ENCODE measurements at places on chromosomes 7 and 10.
A peak's percentile ranks its signal among the peaks of the same experiment; 100 is the strongest.

DNA sequence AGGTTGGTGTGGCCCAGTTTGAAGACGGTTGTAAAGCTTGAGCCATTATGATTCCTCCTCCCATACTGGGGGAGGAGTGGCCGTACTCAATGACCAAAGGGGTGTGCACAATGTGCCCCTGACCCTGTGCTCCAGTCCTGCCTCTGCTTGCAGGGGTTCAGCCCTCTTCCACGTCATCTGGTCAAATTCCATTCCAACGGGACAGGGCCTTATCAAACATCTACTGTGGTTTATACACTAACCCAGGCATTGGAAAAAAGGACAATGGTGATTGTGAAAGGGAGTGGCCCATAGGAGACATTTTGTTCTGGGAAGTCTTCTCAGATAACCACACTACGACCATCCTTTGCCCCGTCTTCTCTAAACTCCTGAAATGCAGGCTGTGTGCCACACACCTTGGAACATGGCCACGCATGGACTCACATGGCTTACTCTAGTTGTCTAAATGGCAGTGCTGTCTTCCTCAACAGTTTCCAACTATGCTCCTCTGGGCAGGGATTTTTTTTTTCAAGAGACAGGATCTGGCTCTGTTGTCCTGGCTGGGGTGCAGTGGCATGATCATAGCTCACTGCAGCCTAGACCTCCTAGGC is 103.0 kb downstream of the JCAD start:
- no peak for DNase-seq

GRCh38 chr10:92844746-92845145 is 3.6 kb upstream of the EXOC6 start:
- no peak for DNase-seq

DNA sequence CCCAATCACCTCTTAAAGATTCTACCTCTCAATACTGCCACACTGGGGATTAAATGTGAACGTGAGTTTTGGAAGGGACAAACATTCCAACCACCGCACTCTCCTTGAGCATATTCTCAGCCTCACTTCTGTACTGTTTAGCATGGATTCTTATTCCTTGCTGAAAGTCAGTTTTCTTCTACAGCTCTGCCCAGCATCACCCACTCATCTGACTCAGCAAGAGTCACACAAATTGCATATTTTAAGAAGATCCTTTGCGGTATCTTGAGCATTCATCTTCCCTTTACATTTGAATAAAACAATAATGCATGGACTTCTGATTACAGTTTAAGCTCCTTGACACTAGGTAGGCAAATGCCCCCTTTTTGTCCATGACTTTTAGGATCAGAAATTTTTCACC is 251.6 kb upstream of the MKLN1 start:
- no peak for DNase-seq

DNA sequence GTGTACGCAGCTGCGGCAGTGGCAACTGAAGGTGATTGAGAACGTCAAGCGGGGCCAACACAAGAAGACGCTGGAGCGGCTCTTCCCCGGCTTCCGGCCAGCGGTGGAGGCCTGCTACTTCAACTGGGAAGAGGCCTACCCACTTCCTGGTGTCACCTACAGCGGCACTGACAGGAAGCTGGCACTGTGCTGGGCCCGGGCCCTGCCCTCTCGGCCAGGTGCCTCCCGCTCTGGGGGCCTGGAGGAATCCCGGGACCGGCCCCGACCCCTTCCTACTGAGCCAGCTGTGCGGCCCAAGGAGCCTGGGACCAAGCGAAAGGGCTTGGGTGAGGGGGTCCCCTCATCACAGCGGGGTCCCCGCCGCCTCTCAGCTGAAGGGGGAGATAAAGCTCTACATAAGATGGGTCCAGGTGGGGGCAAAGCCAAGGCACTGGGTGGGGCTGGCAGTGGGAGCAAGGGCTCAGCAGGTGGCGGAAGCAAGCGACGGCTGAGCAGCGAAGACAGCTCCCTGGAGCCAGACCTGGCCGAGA is 6.5 kb downstream of the ZSWIM8 start:
- DNase-seq = no peak

DNA sequence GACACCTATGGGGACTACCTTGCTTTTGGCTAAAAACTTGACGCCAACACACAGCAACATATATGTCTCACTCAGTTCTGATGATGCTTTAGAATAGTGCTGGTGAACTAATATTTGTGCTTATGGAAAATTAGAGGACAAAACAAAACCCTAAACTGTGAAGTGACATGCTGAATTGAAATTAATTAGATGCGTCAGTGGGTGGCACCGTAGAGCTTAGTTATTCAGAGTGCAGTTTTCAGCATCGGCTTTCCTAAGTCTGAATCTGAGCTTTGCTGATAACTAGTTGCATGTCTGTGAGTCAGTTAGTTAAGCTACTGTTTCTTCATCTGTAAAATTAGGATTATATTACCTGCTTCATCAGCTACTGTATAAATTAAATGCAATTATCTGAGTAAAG is 245.0 kb upstream of the SORCS1 start:
- no peak for DNase-seq

- no peak for DNase-seq
Observed at GRCh38 chr7:46559194-46559832, 638.2 kb upstream of the IGFBP3 start.

DNA sequence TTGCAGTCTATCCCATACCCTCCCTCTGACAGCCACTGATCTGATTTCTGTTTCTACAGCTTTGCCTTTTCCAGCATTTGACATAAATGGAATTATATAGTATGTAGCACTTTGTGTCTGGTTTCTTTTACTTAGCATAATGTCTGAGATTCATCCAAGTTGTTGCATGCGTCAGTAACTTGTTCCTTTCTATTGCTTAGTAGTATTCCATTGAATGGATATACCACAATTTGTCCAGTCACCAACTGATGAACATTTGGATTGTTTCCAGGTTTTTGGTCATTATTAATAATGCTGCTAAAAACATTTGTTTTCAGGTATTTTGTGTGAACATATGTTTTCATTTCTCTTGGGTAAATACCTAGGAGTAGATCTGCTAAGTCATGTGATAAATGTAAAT is 6.5 kb upstream of the KIAA1549 start:
- no peak for DNase-seq

DNA sequence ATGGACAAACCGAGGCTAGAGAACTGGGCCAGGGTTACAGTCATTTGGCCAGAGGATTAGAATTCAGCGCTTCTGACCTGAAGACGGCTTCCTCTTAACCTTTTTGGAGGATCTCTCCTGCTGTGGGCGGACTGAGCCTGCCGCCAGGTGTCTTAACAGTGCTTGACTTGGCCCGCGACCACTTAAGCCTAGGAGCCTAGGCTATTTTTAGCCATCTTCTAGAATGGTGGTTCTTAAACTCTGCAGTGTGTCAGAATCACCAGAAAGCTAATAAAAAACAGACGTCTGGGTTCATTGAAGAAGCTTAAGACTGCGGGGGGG is 722 bp downstream of the MDH2 start:
- peak; percentile 19 for DNase-seq

DNA sequence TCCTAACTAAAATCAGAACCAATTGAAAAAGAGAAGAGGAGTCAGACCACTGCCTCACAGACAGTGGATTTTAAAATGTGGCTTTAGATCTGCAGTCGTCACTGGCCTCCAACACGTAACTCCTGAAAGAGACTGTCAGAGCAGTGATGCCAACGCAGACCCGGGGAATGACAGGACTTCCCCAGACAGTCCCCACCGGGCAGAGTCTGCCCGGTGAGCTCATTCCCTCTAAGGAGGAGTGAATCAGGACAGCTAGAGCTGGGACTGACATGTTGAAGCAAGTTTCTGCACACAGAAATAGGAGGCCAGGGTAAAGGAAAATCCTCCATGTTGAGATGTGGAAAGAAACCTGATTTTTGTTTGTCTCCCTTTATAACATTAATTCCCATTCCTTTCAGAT is 105.0 kb downstream of the TES start:
- no peak for DNase-seq

DNA sequence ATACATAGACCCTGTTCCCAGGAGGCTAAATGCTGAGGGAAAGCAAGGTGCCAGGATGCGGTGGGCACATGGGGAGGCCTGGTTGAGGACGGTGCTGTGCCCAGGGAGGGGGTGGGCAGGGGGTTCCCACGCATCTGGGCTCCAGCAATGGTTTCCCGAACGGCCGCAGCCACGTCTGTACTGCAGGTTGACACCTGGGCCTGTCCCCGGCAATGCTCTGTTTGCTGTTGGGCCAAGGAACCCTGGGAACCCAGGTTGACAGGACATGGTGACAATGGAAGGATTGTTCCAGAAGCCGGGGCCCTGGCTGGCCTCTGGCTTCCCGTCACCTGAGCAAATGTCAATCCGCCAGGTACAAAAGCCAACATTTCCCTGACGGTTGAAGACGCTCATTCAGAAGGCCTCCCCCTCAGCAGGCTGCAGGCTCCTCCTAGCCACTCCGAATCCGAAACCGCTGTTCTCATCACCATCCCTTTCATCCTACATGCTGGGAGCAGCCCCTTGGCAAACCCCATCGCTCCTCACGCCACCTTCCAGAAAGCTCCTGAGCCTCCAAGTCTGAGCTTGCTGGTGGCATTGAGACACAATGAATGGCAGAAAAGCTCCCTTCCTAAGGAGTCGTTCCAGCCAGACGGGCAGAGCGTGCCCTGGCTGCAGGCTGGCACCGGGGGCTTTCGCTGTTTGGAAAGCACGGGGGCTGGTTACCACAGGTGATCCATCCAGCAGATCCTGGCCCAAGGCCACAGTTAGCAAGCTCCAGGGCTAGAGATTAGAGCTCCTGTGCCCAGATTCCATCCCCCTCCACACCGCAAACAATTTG is 31.2 kb downstream of the SPOCK2 start:
- DNase-seq = no peak

DNA sequence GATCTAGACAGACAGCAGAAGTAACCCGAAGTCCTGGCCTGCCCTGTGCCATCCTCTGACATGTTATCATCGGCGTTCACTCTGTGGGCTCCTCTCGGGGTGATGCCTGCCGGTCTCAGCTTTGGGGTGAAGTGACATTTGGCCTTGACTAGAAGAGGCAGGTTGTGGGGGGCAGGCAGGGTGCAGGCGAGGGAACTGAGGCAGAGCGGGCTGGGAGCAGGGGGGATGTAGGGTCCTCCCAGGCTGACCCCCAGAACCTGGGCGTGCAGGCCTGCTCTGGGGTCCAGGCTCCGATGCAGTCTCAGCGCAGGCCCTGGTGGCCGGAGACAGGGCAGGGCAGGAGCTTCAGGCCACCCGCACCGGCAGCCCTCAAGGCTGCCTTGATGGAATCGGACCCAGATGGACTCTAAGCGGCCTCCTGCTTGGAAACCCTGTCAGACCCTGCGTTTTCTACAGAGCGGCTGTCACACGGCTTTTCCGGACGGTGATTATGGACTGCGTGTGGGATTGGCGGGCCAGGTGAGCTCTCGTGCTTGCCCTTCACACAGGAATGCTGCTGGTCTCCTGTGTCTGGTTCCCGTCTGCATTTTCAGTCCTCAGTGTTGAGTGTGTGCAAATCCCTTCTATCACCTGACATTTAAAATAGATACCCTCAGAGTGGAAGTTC is 842 bp upstream of the JAKMIP3 start:
- no peak for DNase-seq

DNA sequence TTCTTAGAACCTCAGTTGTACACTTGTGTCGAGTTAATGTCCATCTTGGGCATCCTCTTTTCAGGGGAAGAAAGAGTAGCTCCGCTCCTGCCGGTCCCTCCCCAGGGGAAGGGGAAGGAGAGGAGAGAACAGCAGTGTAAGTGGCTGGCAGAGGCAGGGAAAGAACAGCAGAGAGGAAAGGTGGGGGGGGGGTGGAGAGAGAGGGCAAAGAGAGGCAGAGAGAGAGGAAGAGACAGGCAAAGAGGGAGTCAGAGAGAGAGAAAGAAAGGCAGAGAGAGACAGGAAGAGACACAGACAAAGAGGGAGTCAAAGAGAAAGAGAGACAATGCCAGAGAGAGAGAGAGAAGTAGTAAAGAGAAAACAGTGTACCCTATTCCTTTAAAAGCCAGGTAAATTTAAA is 53.9 kb downstream of the MRPS24 start:
- DNase-seq = no peak

DNA sequence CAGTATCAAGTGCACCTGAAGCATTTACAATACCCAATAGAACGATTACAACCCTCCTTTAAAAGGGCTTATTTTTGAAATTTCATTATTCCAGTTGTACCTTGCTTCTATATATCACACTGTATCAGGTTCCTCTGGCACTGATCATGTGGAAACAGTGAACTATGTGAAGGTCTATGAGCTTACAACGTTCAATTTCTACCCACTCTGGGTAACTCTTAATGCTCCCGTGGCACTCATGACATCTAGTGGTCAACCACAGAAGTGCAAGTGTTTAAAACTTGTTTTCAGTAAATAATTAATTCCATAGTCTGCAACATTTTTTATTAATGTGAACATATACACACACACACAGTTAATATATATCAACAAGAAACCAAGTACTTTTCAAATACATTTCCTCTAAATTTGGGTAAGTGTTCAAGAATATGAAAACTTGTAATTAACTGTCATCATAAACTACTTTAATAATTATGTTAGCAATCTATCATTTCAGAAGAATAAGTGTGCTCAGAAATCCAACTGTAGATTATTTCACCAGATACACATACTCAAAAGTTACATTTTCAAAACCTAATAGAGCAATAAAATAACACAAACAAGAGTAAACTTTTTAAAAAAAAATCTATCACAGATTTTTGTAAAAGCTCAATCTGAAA is 61.0 kb downstream of the MPP7 start:
- DNase-seq = no peak

- DNase-seq = no peak
Observed at GRCh38 chr10:73628405-73628804, 12.9 kb downstream of the MYOZ1 start.

DNA sequence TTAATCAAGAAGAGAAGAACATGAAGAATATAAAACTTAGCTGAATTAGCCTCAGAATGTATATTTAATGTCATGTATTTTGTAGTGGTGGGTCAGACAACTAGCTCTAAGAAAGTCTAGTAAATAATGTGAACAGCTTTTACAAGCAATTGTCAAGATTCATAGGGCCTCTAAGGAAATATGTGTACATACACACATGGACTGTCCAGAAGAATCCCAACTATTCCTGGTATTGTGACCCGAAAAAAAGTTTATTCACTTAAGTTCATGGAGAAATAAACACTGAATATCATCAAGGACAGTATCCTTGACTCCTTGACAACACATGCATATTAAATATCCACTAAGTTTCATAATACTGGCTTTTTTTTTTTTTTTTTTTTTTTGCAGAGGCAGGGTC is 11.4 kb upstream of the TWIST1 start:
- DNase-seq = no peak

DNA sequence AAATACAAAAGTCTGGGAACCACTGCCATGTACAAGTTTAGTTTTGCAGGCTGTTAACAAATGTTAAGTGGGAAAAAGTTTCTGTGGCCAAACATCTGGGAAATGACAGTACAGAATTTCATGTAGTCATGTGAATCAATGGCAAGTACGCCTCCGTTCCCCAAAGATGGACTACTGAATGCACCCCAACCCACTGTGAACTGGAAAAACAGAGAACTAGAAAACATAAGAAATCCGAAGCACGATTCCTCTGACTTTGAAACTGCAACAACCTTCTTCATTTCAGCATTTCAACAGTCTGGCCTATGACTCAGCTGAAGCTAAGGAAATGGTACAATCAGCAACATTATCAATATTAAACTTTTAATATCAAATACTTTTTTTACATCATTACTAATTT is 41.8 kb downstream of the MCMBP start:
- no peak for DNase-seq

All from CD4-positive, alpha-beta T cell treated with Interleukin-1 beta for 1 hour (primary cell).